ENCODE measurements at places on chromosomes 11 and 22.

GRCh38 chr22:29937940-29938693, 55.1 kb downstream of the MTMR3 start:
- no peak for DNase-seq

GRCh38 chr11:126132319-126132718, 69.7 kb upstream of the CDON start:
- DNase-seq = no peak

- no peak for DNase-seq
These were observed 2.7 kb downstream of the PITPNM1 start for GRCh38 chr11:67502328-67502979.

GRCh38 chr11:31655483-31655882, 145.9 kb downstream of the ELP4 start:
- no peak for DNase-seq

All from stimulated activated CD8-positive, alpha-beta memory T cell treated with anti-CD3 and anti-CD28 coated beads, Interleukin-4, amount 100 ng/mL, for 1 hour (primary cell).